ENCODE measurements at places on chromosomes 11 and 22.

DNA sequence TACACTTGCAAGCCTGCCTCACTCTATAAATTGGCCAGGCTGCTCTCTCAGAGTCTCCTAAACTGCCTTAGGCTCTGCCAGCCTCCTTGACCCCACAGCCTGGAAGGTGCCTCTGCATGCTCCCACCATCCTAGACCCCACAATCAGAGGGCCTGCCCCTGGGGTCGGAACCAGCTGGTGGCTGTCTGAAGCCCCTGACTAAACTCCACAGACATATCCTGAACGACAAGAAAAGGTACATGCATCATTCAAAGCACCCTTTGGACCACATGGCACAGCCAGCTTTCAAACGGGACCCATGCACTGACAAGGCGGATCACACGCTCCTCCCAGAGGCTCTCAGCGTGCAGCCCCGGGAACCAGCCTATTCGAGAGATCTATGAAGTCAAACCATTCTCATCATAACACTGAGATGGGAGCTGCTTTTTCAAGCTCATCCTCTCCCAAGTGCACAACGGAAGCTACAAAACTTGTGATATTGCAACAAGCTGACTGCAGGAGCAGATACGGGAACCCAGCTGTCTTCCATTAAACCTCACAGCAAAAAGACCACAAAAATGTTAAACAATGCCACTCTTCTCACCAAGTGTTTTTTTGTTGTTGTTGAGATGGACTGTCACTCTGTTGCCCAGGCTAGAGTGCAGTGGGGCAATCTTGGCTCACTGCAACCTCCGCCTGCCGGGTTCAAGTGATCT is 8.1 kb downstream of the SHANK2 start:
- no peak for DNase-seq

GRCh38 chr11:83061883-83062282 is 9.8 kb downstream of the RAB30 start:
- no peak for DNase-seq

DNA sequence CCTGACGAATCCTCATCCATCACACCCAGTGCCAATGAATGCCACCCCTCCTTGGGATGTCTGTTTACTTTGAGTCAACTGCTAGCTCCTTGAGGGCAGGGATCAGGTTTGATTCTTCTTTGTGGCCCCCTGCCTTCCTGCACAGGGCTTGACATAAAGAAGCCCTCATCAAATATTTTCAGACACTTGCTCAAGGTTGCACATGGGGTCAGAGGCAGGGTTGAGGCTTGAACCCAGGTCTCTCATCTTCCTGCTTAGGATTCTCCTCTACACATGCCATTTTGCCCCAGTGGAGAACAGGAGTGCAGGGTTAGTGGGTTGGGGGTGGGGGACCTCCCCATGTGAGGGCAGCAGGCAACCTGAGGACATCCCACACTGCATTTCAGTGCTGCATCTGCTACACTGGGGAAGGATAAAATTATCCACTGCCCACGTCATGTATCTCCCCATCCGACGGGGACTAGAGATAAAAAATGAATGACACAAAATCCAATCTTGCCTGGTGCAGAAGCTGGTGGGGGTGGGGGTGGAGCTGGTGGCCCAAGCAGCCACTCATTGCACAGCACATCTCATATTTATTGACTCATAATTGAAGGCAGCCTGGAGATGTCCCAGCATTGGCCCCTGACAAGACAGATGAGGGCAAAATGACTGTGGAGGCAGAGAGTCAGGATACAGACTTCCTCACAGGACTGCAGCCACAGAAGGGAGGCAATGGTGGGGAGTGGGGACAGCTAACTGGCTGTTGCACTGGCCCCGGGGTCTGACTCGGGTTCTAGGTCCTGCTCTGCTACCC is 41.3 kb downstream of the NEU3 start:
- no peak for DNase-seq

DNA sequence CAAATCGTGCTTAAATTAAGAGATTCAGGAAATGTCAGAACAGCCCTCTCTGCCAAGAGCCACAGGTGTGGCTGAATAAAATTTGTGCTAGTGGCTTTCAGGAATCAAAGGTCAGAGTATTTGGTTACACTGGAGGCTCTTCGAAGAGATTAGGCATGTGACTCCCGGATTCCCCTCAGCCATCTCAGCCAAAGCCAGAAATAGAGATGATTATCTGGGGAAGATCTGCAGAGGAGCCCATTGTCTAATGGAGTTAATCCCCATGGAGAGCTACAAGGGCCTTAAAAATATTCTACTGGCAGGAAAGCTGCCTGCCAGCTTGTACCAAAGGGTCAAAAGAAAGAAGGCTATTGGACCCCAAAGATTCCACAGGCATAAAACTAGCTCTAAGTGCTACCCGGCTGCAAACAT is 1259.5 kb downstream of the TBC1D22A start:
- no peak for DNase-seq

DNA sequence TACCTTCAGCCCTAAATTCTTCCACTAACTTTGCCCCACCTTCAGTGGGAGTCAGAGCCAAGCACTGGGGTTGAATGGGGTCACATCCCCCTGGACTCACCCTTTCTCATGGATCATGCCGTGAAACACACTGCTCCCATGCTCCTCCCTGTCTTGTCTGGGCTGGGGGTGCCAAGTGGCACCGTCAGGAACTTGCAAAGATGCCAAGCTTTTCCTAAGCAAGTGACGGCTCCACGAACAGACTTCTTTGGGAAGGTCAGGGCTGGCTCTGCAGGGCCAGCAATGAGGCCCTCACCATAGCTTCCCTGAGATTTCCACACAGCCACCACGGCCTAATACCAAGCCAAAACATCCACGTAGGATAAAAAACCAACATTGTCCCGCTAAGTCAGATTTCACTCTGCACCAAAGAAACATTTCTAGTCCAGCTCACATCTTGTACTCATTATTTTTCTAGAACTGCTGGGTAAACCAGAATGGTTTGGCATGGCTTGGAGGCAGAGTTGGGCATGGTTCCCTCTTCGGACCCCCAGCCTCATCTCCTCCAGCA is 76.5 kb downstream of the NAT10 start:
- DNase-seq, result no peak

GRCh38 chr22:45112136-45112879 is 51.4 kb upstream of the NUP50 start:
- no peak for DNase-seq
